Germinal center (tissue), 1 donor: ENCODE measurements at places on chromosomes 1 and 21.

GRCh38 chr1:42934541-42935312 is 23.9 kb downstream of the SLC2A1 start:
- DNase-seq, result no peak

GRCh38 chr1:167120899-167121298 is 27.0 kb downstream of the STYXL2 start:
- no peak for DNase-seq

GRCh38 chr1:206461602-206462455 is 8.4 kb upstream of the IKBKE start:
- peak; percentile 78 for DNase-seq

DNA sequence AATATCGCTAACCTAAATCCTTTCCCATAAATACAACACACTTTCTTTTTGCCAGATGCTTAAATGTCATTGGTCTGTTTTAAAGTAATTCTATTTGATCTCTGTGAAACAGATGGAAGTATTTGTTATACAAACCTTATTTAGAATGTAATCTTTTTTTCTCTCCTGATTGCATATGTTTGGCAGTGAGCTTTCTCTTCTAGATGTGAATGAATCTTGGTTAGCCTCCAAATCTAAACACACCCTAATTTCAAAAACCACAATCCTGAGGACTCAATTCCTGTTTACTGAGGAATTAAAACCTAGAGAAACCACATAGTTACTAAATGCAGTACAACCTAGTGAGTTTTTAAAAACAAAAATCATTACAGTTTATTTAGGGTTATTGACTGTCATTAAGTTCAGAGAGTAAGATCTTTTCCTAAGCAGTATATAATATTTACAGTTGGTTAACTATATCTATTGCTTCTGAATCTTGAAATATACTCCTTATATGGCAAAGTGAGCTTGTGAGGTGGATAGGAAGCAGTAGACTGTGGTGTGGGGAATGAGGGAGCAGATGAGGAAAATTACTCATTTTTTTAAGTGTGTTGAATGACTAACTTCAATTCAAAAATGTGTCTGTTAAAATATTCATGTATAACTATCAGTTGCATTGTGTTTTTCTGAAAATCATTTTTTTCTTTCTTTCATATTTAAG is 218.7 kb downstream of the FMN2 start:
- no peak for DNase-seq

DNA sequence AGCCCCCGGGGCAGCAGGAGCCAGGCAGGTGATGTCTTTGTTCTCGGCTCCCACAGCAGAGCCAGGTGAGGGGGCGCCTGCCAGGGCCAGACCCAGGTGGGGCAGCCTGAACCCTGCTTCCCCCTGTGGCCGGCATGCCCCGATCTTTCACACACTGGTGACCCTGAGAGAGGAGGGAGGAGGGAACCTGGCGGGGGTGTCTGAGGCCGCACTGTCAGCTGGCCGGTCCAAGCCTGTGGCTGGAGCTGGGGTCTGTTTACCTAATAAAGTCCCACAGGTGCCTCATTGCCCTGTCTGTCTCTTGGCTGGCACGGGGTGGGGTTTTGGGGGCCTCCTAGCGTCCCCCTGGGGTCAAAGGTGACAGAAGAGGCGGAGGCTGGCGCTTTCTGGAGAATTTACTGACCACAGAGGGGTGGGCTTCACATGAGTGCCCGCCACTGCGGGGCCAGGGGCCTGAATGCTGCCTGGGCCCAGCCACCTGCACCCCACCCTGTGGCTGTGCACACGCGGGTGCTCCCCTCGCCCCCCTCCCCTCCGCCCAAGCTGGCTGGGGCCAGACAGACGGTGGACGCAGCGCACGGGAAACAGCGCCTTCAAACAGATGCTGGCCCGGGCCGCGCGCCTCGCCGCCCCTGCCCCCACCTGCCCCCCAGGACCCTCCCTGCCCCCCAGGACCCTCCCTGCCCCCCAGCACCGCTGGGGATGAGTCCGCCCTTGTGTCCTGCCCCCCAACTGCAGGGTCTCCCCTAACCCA is 5.8 kb downstream of the TMEM240 start:
- DNase-seq, result no peak

GRCh38 chr1:118960026-118960561 is 28.0 kb downstream of the TBX15 start:
- DNase-seq, result peak; percentile 53

GRCh38 chr1:155706139-155706538 is 17.2 kb downstream of the DAP3 start:
- DNase-seq, result no peak

DNA sequence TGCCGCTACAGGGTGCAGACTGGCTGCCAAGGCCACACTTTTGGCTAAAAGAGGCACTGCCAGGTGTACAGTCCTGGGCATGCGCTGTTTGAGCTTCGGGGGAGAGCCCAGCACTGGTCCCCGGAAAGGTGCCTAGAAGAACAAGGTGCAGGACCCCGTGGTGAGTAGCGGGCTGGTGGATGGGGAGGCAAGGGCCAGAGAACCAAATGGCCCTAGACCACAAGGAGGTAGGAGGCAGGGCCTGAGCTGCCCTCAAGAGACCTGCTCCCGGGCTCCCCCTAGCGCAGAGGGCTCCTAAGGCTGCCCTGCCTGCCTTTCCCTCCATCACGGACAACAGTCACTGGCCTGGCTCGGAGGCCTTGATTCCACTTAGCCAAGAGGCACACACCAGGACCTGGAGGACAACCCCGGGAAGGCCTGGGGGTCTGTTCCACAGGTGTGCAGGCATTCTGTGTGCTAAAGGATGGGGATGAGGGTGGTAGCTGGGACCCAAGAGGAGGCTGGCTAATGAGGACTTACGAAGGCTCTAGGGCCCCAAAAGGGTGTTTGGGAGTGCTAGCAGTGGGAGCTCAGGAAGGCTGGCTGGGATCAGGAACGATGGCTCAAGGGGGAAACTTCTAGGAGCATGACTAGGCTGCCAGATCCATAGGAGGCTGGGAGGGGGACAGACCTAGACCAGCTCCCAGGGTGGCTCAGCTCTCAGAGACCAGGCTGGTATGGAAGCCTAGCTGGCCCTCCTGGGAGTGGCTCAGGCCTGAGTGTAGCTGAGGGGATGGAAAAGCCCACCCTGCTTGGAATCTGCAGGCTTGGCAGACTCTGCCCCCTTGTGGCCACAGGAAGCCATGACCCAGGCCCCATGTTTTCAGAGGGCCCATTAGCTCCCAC is 742 bp downstream of the ARTN start:
- peak; percentile 79 for DNase-seq

GRCh38 chr1:109454497-109455133 is 11.7 kb upstream of the SYPL2 start:
- DNase-seq, result no peak

- no peak for DNase-seq
Measured at GRCh38 chr1:234409328-234409727, 36.1 kb downstream of the COA6 start.

- peak; percentile 45 for DNase-seq
Measured at GRCh38 chr1:243508303-243508713, 252.5 kb downstream of the SDCCAG8 start.

DNA sequence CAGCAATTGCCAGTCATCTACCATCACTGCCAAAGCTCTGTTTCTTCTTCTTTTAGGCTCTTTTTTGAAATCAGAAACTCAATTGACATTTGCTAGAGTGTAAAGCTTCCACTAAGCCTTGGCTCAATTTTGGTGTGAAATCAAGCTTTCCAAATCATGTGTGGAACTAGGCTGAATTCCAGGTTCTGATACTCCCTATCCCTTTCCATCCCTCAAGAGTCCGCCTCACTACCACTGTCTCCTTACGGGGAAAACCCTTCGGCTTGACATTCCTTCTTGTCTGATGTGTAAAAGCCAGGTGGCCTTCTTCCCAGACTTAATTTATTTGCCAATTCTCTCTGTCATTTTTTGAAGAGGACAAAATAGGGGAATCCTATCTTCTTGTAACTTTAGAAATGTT is 47.2 kb upstream of the PRMT6 start:
- DNase-seq, result no peak

GRCh38 chr1:169348383-169349036 is 19.1 kb downstream of the NME7 start:
- peak; percentile 16 for DNase-seq

GRCh38 chr1:93723110-93723509 is 41.5 kb upstream of the BCAR3 start:
- no peak for DNase-seq

- DNase-seq, result no peak
Measured at GRCh38 chr1:17915511-17916197, 160.5 kb downstream of the ACTL8 start.

- DNase-seq, result no peak
Measured at GRCh38 chr1:171718848-171719247, 23.0 kb downstream of the VAMP4 start.

GRCh38 chr1:221315330-221315729 is 426.6 kb downstream of the DUSP10 start:
- DNase-seq, result no peak

DNA sequence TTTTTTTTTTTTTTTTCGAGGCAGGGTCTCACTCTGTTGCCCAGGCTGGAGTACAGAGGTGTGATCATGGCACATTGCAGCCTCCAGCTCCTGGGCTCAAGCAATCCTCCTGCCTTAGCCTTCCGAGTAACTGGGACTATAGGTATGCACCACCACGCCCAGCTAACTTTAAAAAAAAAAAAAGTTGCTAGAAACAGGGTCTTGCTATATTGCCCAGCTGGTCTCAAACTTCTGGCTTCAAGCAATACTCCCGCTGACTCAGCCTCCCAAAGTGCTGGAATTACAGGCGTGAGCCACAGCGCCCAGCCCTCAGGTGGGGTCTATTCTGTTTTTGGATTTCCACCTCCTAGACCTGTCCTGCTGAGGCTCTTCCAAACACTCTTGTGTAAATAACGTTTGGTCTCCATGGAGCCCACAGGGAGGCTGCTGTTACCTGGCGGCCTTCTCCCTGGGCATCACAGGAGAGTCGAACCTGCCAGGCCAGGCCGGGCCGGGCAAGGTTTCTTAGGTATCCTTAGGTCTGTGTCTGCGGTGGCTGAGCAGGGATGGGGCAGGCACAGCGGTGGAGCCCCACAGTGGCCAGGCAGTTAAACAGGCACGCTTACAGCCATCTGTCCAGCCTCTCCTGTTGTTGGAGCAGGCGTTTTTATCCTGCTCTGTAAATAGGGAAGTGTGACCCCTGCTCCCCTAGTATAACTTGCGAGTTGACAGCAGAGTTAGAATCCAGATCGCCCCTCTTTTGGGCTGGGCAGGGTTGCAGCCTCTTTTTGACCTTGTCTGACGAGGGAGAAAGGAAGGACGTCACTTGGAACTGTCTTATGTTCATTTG is 18.8 kb downstream of the PLEKHM2 start:
- no peak for DNase-seq

DNA sequence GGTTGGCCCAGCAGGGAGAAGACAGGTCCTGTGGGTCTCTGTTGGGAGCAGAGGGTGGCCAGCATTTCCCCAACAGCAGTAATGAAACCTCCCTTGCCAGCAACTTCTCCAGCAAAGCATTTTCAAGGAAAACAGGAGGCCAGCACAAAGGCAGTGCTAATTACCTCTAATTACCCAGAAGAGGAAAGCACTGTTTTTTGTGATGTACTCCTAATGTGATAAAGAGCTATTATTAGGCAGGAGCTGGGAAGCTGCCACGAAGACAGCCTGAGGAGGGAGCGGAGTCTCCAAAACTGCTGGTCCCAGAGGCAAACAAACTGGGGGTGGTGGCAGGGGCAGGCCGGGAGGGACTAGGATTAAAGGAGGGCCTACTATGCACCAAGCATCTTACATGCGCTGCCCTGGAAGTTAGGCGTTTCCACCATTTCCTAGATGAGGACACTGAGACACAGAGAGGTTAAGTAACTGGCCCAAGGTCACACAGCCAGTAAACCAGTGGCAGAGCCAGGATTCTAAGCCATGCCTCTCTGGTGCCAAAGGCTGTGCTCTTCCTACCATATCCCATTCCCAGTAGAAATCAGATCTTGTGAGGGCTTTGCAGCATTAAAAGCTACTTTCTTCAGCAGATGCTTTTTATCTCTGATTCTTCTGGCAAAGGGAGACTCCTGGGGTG is 24.5 kb downstream of the HTR6 start:
- DNase-seq, result no peak

GRCh38 chr1:87017998-87018672 is 103.7 kb downstream of the HS2ST1 start:
- no peak for DNase-seq

- no peak for DNase-seq
Measured at GRCh38 chr1:214447557-214447871, 103.9 kb downstream of the PTPN14 start.

GRCh38 chr1:163807331-163808049 is 485.7 kb downstream of the NUF2 start:
- no peak for DNase-seq

GRCh38 chr1:29436181-29436785 is 200.0 kb downstream of the PTPRU start:
- no peak for DNase-seq

DNA sequence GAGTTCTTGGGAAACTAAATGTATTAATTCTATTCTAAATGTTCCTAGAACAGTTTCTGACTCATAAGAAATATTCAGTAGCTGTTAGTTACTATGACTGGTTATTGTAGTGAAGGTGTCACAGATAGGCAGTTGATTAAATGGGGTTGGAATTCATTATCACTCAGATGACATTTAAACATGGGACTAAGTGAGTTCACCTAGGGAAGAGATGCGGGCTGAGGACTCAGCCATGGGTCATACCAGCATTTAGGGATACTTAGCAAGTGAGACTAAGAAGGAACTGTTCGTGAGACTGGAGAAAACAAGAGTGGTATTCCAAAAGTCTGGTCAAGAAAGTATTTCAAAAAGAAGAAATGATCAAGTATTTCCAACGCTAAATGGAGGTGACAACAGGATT is 125.1 kb upstream of the ADGRL4 start:
- DNase-seq, result no peak

- DNase-seq, result no peak
Measured at GRCh38 chr1:8083739-8084484, 57.8 kb upstream of the ERRFI1 start.

GRCh38 chr1:214898161-214898560 is 184.4 kb upstream of the KCNK2 start:
- no peak for DNase-seq

- no peak for DNase-seq
Measured at GRCh38 chr1:234149217-234149616, 224.0 kb upstream of the COA6 start.

- no peak for DNase-seq
Measured at GRCh38 chr1:214846276-214846675, 236.3 kb upstream of the KCNK2 start.
